ENCODE measurements at places on chromosomes 6 and 20.

DNA sequence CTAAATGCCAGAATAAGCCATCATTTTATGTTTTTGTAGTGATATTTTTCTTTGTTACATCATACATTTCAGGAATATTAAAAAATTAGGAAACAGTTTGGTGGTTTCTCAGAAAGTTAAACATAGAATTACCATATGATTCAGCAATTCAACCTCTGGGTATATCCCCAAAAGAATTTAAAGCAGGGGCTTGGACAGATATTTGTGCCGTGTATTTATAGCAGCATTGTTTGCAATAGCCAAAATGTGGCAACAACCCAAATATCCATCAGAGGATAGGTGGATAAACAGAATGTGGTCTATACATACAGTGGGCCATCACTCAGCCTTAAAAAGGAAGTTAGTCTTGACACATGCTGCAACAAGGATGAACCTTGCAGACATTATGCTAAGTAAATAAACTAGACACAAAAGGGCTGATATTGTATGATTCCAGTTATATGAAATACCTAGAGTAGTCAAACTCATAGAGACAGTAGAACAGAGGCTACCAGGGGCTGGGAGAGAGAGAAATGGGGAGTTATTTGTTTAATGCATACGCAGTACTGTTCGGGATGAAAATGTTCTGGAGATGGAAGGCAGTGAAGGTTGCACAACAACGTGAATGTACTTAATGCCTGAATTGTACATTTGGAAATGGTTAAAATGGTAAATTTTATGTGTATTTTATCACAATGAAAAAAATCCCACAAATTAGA is 18.9 kb upstream of the TRAF3IP2 start:
- DNase-seq = no peak

DNA sequence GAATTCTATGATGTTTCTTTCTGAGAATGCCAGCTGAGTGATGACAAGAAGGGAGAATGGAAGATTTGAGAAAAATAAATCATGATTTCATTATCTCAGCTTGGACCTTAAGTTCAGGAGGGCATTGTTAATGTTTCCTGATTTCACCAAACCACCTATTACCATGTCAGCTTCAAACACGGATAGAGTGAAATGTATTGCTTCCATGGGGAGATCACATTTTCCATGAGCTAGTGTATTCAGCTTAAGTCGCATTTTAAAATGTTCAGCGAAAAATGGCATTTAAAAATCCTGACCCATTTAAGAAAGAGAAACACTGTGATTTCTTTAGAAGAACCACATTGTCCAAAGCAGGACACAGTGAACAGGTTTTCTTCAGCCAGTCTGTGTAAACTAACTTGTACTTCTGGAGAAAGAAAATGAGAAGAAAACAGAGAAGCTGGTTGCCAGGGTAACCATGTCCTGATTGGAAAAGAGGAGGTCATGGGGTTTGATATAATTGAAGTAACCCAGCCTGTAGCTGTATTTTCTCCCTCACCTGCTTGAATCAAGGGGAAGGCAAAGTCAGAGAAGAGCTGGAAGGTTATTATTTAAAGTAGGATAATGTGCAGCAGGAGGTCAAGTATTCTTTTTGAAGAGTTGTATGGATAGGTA is 684.1 kb upstream of the NRSN1 start:
- no peak for DNase-seq

DNA sequence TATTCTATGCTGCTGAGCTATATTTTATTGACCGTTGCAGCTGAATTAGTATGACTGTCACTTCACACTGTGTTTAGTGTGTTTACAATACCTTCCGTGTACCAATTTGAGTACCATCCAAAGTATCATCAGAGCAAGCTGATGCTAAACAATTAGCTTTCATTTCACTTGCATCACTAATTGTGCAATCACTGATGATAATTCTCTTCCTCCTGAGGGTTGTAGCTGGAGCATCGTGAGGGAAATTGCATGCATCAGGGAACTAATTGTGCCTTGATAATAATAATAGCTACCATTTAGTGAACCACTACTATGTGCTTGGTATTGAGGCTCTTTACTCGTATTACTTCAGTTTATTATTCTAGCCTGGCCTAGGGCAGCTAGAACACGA is 384.8 kb upstream of the SOX4 start:
- DNase-seq = peak; percentile 4

GRCh38 chr6:31441365-31442267 is 38.2 kb downstream of the MICA start:
- DNase-seq = peak; percentile 73

DNA sequence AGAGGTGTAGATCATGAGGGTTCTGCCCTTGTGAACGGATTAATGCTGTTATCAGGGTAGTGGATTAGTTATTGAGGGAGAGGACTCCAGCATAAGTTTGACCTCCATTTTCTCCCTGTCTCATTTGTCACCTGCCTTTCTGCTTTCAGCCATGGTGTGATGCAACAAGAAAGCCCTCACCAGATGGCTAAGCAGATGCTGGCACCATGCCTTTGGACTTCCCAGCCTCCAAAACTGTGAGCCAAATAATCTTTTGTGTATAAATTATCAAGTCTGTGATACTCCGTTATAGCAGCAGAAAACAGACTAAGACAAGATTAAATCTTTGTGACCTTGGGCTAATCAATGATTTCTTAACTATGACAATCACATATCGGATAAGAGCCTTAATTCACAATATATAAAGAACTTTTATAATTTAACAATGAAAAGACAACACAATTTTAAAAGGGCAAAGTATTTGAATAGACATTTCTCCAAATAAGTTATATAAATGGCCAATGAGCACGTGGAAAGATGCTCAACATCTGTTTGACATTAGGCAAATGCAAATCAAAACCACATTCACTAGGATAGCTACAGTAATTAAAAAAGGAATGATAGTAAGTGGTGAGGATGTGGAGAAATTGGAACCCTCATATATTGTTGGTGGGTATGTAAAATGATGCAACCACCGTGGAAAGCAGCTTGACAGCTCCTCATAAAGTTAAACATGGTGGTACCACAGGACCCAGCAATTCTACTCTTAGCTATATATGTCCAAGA is 45.3 kb upstream of the IFNGR1 start:
- no peak for DNase-seq

DNA sequence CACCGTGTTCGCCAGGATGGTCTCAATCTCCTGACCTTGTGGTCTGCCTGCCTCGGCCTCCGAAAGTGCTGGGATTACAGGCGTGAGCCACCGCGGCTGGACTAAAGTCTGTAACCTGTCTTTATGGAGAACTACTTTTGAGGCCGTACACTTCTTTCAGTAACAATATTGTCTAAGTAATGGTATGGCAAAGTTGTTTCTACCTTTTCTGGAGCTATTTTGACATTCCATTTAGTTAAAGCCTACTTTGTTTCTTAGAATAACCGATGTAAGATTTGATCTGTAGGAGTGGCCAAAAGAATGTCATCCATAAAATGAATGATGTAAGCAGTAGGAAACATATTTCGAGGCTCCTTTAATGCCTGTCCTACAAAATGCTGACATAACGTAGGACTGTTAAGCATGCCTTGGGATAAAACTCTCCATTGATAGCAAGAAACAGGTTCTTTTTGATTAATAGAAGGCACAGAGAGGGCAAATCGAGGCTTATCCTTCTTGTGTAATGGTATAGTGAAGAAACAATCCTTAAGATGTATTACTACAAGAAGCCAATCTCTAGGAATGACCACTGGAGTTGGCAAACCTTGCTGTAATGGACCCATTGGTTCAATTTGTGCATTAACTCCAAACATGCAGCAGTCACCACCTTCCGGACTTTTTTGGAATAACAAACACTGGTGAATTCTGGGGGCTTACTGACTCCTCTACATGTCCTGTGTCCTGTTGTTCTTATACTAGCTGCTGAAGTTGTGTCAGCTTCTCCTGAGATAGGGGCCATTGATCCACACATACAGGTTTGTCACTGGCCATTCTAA is 35.9 kb downstream of the HLA-DRA start:
- no peak for DNase-seq

DNA sequence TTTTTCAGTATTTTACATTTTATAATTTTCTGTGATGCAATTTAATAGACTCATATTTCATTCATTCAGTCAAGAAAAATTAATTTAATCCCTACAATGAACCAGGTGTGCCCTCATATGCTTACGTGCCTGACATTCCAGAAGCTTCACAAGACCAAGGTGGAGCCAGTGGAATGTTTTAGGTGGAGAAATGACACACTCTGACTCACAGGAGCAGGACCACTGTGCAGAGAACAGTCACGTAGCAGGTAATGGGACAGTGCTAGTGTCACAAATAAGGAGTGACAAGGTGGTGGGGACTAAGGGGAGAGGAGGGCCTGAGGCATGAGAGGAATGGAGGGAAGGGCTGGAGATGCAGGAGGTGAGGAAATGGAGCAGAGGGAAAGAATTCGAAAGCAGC is 37.0 kb upstream of the HLA-G start:
- DNase-seq = no peak

GRCh38 chr6:133973109-133973971 is 20.3 kb downstream of the TBPL1 start:
- DNase-seq = peak; percentile 33

GRCh38 chr20:9602847-9603183 is 88.4 kb downstream of the LAMP5 start:
- DNase-seq = no peak

DNA sequence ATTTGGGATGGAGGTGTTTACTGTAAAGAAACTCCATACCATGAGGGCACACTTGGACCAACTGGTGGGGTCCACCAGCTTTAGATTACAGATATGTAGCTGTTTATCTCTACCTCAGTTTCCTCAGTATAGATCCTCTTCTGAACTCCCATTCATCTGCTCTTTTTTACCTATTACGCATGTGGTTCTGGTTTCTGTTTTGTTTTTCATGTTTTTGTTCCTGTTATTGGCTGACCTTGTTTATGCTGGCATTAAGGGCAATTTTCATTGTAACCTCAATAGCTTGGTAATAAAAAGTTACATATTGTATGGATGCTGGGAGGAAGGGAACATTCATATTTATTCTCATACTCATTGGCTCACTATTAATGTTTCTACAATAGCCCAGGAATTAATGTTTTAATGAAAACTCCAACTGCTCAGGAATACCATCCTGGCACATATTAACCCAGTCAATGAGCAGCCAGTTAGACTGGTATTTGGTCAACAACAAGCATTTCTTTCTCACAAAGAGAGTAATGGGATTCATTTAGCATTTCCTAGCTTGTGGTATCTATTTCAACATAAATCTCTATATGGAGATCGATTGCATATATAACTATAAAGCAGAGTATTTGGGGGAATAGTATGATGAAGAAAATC is 83.8 kb upstream of the FAM184A start:
- no peak for DNase-seq

GRCh38 chr6:66103954-66104353 is 396.9 kb upstream of the EYS start:
- no peak for DNase-seq

- DNase-seq = no peak
These were observed 47.9 kb downstream of the BLTP3A start for GRCh38 chr6:34839666-34840352.

DNA sequence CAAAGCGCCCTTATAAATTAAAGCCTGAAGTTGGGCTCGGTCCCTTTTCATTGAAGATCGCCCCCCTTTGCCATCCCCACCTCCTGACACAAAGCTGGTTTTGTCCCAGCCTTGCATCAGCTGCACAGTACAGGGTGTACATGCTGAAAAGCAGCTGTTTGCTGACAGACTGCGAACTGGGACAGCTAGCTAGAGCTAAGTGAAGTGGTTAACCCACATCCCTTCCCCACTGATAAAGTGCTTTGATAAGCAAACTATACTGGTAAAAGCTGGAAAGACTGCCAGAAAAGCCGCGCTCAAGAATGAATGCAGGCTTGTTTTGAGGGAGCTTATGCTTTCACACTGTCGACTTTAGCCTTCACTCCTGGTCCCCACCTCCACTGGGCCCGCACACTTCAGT is 207.3 kb downstream of the GMDS start:
- no peak for DNase-seq

GRCh38 chr20:43983904-43984361 is 69.3 kb downstream of the TOX2 start:
- no peak for DNase-seq

GRCh38 chr6:135286962-135287538 is 105.9 kb downstream of the MYB start:
- DNase-seq = no peak

GRCh38 chr20:15333170-15333569 is 995.8 kb upstream of the FLRT3 start:
- no peak for DNase-seq

GRCh38 chr6:37673436-37673835 is 24.2 kb downstream of the MDGA1 start:
- no peak for DNase-seq

GRCh38 chr20:46152824-46153586 is 34.9 kb downstream of the CD40 start:
- DNase-seq = no peak

- no peak for DNase-seq
These were observed 609 bp downstream of the OGFRL1 start for GRCh38 chr6:71289039-71289801.

- no peak for DNase-seq
These were observed 525.5 kb downstream of the TENT5A start for GRCh38 chr6:81226957-81227356.

DNA sequence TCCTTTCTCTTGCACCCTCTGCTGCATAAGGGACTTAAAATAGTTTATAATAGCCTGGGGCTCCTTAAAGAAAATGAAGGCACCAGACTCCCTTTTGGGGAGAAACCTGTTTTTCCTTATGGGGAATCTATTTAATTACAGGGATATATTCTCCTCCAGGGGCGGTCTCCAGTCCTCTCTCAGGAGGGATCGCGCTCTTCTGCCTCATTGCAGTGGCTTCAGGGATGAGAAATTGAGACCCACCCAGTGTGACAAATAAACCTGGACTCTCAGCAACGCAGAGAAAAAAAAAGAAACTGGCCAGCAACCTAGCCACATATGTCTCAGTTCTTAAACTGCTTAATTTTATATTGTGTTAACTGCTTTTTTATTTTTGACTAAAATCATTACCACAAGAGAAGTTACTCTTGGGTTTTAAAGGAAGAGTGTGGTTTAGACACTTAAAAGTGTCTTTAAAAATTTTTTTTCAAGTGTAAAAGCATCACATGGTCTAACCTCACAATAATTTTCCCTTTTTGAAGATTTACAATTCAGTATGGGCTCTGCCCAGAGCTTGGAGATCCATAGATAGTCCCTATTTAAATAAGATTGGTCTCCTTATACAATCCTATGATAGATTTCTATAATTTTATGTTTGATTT is 11.7 kb upstream of the GOPC start:
- DNase-seq = no peak

GRCh38 chr20:55761100-55761499 is 244.2 kb downstream of the CBLN4 start:
- DNase-seq = no peak

- DNase-seq = no peak
These were observed 111.6 kb downstream of the JPH2 start for GRCh38 chr20:44075191-44075949.

Data from NCI-H1930 (cell line).